ENCODE measurements at places on chromosomes 7 and 10.

- H3K36me3 ChIP-seq: no peaks in the 10 kb centered on the region
- H3K4me1 ChIP-seq: peaks cover 9% of the 10 kb centered on the region
- peaks cover 11% of the 10 kb centered on the region for H3K27me3 ChIP-seq
These were observed 25.2 kb downstream of the SORBS1 start for GRCh38 chr10:95536017-95536416.

- H3K27ac ChIP-seq: no peak overlapping the region
- peaks cover 33% of the 10 kb centered on the region for H3K4me1 ChIP-seq
- peaks cover 43% of the 10 kb centered on the region for H3K36me3 ChIP-seq
- H3K27me3 ChIP-seq: no peaks in the 10 kb centered on the region
These were observed 4.4 kb downstream of the LAMTOR4 start for GRCh38 chr7:100152937-100153666.

GRCh38 chr7:76300166-76300731 lies 2.2 kb upstream of the HSPB1 start:
- H3K36me3 ChIP-seq: peaks cover 11% of the 10 kb centered on the region
- H3K27ac ChIP-seq: no peak overlapping the region
- H3K27me3 ChIP-seq: no peaks in the 10 kb centered on the region
- DNase-seq: peak; percentile 81
- H3K4me1 ChIP-seq: peaks cover 27% of the 10 kb centered on the region

GRCh38 chr10:228366-228765 lies 93.1 kb downstream of the ZMYND11 start:
- no peaks in the 10 kb centered on the region for H3K27me3 ChIP-seq
- H3K36me3 ChIP-seq: peaks cover 3% of the 10 kb centered on the region
- H3K4me3 ChIP-seq: no peak overlapping the region
- H3K4me1 ChIP-seq: no peaks in the 10 kb centered on the region

- H3K27me3 ChIP-seq: peaks cover 19% of the 10 kb centered on the region
- no peak overlapping the region for H3K27ac ChIP-seq
- DNase-seq: no peak
- H3K36me3 ChIP-seq: no peaks in the 10 kb centered on the region
- no peak overlapping the region for H3K4me3 ChIP-seq
These were observed 34.0 kb downstream of the LYZL1 start for GRCh38 chr10:29322918-29323317.

DNA sequence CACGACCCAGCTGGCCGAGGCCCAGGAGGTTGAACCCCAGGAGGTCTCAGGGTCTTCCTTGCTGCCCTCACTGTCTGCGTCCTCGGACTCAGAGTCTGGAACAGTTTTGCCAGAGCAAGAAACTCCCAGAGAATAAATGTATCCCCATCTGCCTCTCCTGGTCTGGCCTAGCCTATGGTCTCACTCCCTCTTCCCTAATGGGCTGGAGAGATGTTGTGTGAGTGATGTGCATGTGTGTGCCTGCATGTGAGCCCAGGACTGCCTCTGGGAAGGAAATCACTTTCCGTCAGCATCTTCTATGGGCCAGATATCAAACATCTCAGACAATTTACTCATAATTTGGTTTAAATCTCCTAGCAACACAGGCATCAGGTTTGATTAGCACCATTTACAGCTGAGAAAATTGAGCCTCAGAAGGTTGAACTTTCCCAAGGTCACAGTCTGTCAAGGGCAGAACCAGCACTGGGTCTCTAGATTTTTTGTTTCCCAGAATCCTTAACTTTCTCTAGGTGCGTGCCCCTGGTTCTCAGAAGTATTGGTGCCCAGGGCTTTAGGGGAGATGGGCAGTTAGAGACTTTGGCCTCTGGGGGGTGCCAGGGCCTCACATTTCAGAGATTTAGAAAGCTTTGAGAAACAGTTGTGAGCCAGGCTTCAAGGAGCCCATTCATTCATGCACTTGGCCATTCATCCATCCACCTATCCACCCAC lies 4.9 kb downstream of the TMEM270 start:
- H3K27ac ChIP-seq: no peak overlapping the region
- peak; percentile 52 for DNase-seq
- H3K27me3 ChIP-seq: peaks cover 4% of the 10 kb centered on the region

DNA sequence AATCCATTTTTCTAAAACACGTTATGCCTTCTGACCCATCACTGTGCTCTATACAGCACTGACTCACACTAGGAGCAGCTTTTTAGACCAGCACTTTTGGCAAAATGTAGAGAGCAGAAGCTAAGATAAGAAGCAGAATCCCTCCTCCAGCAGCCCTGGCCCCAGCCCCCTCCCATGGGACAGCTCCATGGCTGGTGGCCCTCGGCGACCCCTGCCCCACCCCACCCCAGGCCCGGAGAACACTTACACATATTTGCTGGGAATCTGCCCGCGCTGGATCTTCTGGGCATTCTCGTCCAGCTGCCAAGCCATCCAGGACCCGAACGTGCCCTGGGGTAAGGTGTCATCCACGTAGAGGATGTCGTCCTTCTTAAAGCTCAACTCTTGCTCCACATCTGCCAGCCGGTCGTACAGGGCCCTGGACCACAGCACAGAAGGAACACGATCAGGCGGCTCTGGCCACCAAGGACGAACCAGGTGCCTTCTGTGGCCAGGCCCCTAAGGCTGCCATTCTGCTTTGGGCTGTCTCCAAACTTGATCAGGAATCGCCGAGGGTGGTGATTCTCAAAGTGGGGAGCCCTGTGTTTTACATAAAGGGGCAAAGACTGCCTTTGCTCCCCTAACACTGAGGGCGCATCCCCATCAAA lies 119.9 kb downstream of the DLG5 start:
- H3K27ac ChIP-seq: no peak overlapping the region
- H3K27me3 ChIP-seq: no peaks in the 10 kb centered on the region
- DNase-seq: no peak
- peaks cover 90% of the 10 kb centered on the region for H3K36me3 ChIP-seq

DNA sequence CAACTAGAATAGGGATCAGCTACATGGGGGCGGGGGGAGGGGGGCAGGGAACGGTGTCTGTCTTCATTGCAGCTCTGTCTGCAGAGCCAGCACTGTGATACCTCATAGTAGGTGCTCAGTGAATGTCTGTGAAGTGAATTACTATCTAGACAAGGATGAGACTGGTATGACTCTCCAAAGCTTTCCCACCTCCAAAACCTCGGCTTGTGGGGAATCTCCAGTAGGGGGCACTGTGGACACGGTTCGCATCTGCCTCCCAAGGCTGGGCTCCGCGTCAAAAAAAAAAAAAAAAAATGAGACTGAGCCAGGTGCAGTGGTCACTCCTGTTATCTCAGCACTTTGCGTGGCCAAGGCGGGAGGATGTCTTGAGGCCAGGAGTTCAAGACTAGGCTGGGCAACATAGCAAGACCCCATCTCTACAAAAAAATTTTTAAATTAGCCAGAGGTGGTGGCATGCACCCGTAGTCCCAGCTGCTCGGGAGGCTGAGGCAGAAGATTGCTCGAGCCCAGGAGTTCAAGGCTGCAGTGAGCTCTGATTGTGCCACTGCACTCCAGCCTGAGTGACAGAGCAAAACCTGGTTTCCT lies 9.6 kb downstream of the TRIM56 start:
- DNase-seq: peak; percentile 60
- no peaks in the 10 kb centered on the region for H3K27me3 ChIP-seq
- peaks cover 15% of the 10 kb centered on the region for H3K4me1 ChIP-seq
- H3K4me3 ChIP-seq: no peak overlapping the region

DNA sequence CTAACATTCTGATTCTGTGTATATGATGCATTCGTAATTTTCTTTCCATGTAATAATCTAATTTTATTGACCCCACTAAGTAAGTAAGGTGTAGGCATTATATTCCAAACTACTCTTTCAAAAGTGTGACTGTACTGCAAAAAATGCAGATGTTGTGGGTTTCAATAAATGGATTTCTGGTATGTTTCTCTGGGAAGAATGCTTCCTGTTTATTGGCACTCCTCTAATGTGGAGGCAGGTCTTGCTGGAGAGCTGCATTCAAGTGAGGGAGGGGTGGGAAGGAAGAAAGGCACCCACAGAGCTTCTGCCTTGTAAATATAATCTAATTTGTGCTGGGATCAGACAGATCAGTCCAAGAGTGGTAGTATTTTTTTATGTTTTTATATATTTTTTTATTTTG lies 23.9 kb downstream of the ST7 start:
- H3K27ac ChIP-seq: no peak overlapping the region
- peak; percentile 35 for DNase-seq
- H3K4me3 ChIP-seq: no peak overlapping the region
- peaks cover 3% of the 10 kb centered on the region for H3K36me3 ChIP-seq
- H3K4me1 ChIP-seq: peaks cover 4% of the 10 kb centered on the region

GRCh38 chr10:121459279-121459621 lies 139.0 kb downstream of the FGFR2 start:
- peak overlapping the region; percentile 92 for H3K27ac ChIP-seq
- DNase-seq: no peak
- peaks cover 18% of the 10 kb centered on the region for H3K4me1 ChIP-seq
- no peak overlapping the region for H3K4me3 ChIP-seq
- no peaks in the 10 kb centered on the region for H3K36me3 ChIP-seq

- H3K36me3 ChIP-seq: no peaks in the 10 kb centered on the region
- no peaks in the 10 kb centered on the region for H3K27me3 ChIP-seq
- no peak overlapping the region for H3K27ac ChIP-seq
- no peak overlapping the region for H3K4me3 ChIP-seq
- no peak for DNase-seq
- peaks cover 1% of the 10 kb centered on the region for H3K4me1 ChIP-seq
These were observed 352.6 kb downstream of the PRPF18 start for GRCh38 chr10:13939391-13939790.

DNA sequence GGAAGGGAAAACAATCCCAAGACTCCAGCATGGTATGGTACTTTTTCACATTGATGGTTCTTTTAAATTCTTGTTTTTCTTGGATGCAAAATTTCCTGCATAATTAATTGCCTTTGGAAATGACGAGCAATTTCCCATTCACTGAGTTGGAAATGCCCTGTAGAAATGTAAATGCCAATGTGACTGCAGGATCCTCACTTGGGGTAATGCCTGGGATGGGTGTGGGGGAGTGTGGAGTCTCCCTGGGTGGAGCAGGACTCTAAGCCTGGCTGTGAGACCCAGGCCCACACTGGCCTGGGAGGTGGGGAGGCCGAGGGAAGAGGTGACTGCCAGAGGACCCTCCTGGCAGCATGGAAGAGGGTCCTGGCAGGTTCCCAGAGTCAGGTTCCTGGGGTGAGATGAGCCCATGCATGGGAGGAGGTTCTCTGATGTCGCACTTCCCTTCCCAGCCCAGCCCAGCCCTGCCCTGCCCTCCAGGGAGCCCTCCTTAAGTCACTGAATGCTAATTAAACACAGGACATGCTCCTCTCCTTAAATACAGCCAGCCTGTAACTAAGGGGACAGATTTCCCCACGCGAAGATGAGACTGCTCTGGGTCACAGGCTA lies 157.9 kb downstream of the GFRA1 start:
- no peak overlapping the region for H3K4me3 ChIP-seq
- H3K27ac ChIP-seq: no peak overlapping the region
- peaks cover 44% of the 10 kb centered on the region for H3K36me3 ChIP-seq
- no peak for DNase-seq
- H3K27me3 ChIP-seq: no peaks in the 10 kb centered on the region

- H3K27me3 ChIP-seq: peaks cover 3% of the 10 kb centered on the region
- H3K4me3 ChIP-seq: no peak overlapping the region
- H3K27ac ChIP-seq: no peak overlapping the region
- no peaks in the 10 kb centered on the region for H3K36me3 ChIP-seq
- peaks cover 5% of the 10 kb centered on the region for H3K4me1 ChIP-seq
- DNase-seq: no peak
These were observed 67.4 kb upstream of the PDCD4 start for GRCh38 chr10:110804376-110804775.

DNA sequence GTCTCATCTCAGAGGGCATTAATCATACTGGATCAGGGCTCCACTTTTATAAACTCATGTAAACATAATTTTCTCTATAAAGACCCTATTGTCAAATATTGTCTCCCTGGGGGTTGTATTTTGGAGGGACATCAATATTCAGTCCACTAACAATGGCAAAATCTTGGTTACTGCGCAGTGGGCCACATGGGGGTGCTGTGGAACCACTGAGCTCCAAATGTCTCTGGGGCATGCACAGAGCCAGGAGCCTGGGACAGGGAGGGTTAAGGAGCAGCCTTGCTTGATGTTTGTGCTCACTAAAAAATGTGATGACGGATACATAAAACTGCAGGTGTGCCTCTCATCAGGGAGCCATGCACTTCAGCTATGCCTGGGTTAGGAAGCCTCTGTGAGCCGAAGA lies 62.1 kb upstream of the PRSS58 start:
- no peak overlapping the region for H3K4me3 ChIP-seq
- H3K36me3 ChIP-seq: no peaks in the 10 kb centered on the region
- peaks cover 29% of the 10 kb centered on the region for H3K27me3 ChIP-seq
- DNase-seq: no peak

GRCh38 chr10:24989867-24990266 lies 26.1 kb downstream of the ENKUR start:
- H3K27ac ChIP-seq: no peak overlapping the region
- no peaks in the 10 kb centered on the region for H3K36me3 ChIP-seq
- no peaks in the 10 kb centered on the region for H3K4me1 ChIP-seq
- no peak overlapping the region for H3K4me3 ChIP-seq
- H3K27me3 ChIP-seq: no peaks in the 10 kb centered on the region

DNA sequence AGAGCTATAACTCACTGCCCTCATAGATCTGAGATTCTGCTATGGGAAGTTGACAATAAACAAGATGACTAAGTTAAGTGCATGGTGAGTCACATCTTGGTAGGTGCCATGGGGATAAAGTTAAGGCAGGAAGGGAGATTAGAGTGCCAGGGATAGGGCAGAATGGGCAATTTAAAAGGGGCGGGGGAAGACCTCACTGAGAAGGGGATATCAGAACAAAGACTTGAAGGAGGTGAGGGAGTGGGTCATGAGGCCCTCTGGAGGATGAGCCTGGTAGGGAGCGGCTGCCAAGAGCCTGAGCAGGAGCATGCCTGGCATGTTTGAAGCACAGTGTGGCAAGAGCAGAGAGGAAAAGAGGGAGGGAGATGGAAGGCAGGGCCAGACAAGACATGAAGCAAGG lies 34.8 kb upstream of the INMT start:
- peak; percentile 64 for DNase-seq
- no peaks in the 10 kb centered on the region for H3K36me3 ChIP-seq
- H3K4me1 ChIP-seq: no peaks in the 10 kb centered on the region
- no peak overlapping the region for H3K4me3 ChIP-seq
